Activated CD4-positive, alpha-beta memory T cell treated with anti-CD3 and anti-CD28 coated beads for 36 hours (primary cell): ENCODE measurements at places on chromosomes 2 and 18. TPM values are rescaled to one million over a fixed set of nuclear protein-coding genes. Genes with fewer than 3 reads are reported as not detected.

The NEURL3 gene
- 1.1 TPM for total RNA-seq

The CHRND gene
- total RNA-seq = not detected

The SPATA3 gene
- 0.24 TPM for total RNA-seq

The SNORC gene
- 0.85 TPM for total RNA-seq

The CNTNAP5 gene
- not detected for total RNA-seq

The SERPINB3 gene
- total RNA-seq = not detected

The AGXT gene
- total RNA-seq = not detected

The CRYBA2 gene
- total RNA-seq = not detected

DNA sequence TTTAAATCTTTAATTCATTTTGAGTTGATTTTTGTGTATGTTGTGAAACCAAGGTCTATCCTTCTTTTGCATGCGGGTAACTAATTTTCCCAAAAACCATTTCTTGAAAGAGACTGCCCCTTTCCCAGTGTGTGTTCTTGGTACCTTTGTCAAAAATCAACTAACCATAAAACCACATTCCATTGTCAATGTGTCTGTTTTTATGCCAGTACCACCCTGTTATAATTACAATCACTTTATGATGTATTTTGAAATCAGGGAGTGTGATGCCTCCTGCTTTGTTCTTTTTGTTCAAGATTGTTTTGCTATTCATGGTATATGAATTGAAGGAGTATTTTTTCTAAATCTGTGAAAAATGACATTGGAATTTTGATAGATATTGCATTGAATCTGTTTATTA lies 689.6 kb downstream of the TSN start:
- DNase-seq = no peak

DNA sequence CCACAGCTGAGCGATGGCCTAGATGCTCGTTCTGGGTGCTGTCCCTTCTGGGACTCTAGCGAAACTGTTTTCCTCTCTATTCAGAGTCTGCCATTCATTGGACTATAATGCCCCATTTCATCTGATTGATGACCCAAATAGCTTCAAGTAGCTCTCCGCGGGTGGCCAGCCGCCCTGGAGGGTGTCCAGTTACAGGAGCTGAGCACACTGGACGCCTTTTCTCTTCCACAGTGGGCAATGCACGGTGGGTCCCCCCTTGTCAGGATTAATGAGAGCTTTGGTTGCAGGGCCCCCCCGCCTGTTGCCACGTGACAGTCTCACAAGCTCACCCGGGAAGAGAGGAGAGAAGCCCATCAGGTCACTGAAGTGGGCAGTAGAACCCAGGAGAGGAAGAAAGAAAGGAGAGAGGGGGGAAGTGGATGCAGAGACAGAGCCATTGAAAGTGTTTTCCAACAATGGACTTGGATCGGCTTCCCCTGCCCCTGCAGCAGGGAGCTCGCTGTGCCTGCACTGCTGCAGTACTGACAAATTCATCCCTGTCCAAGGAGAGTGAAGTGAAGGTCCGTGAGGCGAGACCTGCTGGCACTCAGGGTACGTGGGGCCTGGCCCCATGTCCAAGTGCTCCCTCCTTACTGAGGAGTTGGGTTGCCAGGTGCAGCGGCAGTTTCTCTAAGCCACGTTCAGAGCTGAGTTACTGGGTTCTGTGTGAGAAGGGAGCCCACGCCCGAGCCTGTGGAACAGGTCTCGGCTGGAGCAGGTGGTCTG lies 44.8 kb downstream of the DIPK1C start:
- DNase-seq = no peak

DNA sequence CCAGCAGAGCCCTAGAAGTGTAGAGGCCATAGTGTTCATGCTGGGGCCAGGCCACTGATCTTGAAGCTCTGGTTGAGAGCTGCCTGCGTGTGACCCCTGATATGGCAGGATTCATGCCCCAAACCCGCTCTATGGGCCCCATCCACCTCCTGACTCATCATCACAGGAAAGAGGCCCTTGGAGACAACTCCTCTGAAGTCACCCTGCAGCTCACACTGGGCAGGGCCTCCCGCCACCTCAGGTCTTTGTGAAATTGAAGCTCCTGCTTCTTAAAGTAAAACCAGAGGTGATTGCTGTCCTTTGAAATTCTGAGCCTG lies 12.0 kb upstream of the TUBB6 start:
- DNase-seq = no peak

DNA sequence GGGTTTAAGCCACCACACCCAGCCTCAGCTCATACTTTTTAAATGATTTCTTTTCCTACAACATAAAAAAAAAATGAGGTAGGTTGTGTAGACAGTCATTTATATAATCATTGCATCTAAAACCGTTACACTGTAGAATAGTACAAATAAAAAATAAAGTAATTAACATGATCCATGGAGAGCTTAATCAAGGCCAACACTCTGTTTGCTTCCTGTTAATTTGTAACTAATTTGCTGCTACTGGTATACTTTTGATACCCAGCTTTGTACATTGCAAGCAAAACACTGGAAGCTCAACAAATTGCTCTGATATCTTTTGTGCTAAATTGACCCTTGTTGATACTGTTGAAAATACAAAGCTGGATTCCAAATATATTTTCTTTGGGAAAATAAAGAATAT lies 20.2 kb upstream of the KCTD1 start:
- DNase-seq = no peak

- DNase-seq = peak; percentile 42
Observed at GRCh38 chr2:137947728-137948336, 16.4 kb upstream of the HNMT start.

GRCh38 chr2:28588292-28588670 lies 92.4 kb downstream of the PLB1 start:
- no peak for DNase-seq

GRCh38 chr2:10238396-10238795 lies 64.3 kb upstream of the HPCAL1 start:
- no peak for DNase-seq

DNA sequence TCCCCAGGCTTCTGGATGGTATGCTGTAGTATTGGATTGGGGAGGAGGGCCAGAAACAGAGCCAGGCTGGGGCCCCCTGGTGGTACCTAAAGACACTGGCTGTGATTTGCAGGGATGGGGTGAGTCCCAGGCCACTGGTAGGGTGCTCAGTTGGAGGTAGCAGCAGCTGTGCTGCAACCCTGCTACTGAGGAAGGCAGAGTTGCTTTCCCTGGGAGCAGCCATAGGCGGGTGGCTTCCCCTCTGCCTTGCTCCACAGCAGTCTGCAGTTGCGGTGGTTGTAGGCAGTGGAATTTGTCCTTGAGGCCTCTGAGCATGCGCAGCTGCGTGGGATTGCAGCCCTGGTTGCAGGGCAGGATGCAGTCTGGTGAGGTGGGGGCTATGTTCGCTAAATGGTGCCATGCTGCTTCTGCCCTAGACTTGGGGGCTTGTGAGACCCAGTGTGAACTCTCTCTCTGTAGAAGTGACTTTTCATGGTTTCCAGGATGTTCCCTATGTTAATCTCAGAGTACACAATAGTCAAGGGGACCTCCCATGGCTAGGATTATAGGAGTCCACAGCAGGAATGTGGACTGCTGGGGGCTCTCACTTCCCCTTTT lies 443.5 kb downstream of the XIRP2 start:
- no peak for DNase-seq

DNA sequence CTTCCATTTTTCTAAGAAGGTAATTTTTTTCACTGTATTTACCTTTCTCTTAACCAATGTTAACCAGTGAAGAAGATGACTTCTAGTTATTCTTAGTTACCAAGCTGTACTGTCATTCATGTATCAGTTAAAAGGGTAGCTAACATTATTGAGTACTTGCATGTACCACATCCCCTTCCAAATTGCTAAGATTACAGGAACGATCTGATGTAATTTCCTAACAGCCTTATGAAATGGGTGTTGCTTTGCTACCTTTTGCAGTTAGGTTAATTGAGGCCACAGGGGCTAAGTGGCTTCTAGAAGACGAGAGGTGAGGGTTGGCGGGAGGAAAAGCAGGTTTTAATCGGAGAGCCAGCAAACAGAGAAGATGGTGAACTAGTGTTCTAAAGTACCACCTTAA lies 1.8 kb upstream of the SULT6B1 start:
- DNase-seq = no peak

- no peak for DNase-seq
Observed at GRCh38 chr18:74148543-74149070, 284 bp downstream of the TIMM21 start.

GRCh38 chr2:37614061-37614738 lies 57.2 kb downstream of the CDC42EP3 start:
- peak; percentile 36 for DNase-seq

DNA sequence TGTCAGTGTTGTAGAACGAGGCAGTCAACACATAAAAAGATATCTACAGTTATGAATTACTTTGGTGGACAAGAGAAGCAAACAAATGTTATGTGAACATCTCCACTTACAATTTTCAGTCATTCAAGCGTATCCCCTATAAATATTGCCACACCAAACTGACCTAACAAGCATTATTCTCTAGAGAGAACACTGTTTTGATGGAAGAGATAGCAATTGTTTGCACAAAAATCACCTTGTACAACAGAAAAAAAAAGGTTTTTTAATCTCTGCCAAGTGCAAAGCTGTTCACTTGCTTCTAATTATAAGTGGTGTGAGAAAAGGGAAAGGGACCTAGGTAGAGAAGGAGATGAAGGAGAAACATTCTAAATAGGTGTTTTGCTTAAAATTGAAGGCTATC lies 33.8 kb downstream of the PID1 start:
- no peak for DNase-seq

GRCh38 chr18:43574974-43575373 lies 297.7 kb upstream of the SYT4 start:
- no peak for DNase-seq

GRCh38 chr2:105100046-105100840 lies 62.4 kb downstream of the MRPS9 start:
- DNase-seq = peak; percentile 26

- DNase-seq = no peak
Observed at GRCh38 chr2:167480986-167481309, 592.7 kb downstream of the XIRP2 start.

GRCh38 chr2:174247474-174248186 lies 702 bp downstream of the OLA1 start:
- no peak for DNase-seq

- DNase-seq = no peak
Observed at GRCh38 chr18:46161703-46162396, 57.7 kb downstream of the HAUS1 start.

DNA sequence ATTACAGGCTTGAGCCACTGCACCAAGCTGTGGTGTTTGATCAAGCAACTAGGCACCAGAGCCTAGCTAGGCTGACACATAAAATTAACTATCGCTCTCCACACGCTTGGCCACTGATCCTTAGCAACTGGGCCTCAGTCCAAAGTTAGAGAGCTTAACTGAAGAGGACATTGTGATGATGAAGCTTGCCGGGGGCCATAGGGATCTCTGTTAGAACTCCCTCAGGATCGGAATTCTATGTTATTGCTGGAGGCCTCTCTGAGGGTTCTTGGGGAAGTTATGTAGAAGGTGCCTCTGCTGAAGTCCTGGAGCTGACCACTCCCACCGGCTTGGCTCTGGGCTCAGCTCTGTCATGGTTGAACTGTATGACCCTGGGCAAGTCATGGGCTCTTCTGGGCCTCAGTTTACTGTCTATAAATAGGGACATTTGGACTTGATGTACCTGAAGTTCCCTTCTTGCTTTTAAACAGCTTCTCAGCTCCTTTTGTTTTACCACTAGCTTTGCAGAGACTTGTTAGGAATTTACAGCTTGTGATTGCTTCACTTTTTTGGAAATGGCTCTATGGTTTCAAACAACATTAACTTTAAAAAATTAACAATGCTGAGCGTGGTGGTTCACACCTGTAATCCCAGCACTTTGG lies 44.1 kb downstream of the GATA6 start:
- DNase-seq = no peak

GRCh38 chr18:7571626-7572025 lies 4.5 kb downstream of the PTPRM start:
- DNase-seq = no peak

DNA sequence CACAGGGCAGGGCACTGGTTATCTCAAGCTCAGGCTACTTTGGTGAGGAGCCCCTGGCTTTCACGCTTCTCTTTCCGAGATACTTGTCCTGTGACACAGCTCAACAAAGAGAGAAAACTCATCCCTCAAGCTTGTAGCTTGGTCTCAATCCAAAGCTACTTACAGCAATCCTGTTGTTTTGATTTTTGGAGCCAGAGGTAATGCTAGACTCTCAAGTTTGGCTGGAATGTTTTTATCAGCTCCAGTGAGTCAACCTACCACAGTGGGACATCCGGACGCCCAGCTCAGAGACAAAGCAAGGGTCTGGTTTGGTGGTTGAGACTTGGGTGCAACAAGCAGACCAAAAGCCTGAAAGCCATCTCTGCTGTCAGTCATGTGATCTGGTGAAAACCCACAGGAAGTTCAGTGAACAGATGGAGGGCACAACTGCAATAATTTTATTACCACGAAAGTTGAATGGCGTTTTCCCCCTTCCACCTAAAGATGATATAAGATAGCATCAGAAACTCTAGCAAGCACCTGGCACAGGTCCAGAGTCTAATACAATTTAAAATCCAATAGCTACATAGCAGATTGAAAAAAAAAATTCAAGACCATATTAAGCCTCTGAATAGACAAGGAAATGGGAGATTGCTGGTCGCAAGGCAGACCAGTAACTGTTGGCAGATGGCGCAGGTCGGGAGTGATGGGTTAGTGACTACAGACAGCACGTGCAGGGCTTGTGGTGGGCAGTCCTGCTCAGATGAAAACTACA lies 102.3 kb upstream of the SMAD7 start:
- DNase-seq = no peak

- no peak for DNase-seq
Observed at GRCh38 chr2:65275141-65275915, 47.7 kb downstream of the ACTR2 start.

DNA sequence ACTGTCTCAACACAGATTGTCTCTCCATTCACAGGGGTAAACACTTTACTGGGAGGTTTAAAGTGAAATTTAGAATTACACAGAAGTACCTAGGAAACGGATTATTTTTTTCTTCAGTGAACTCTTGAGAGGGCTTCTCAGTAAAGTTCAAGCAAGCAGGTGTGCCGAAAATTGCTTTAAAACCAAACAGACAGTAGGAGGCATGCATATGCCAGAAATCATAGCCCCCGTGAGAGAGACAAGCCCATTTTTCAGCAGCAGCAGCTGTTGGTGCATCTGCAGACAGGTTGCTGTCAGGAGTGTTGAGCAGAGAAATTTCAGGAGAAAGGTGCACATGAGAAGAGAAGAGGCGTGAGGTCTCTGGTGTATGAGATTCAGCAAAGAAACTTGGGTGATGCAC lies 2115.5 kb upstream of the CELF4 start:
- DNase-seq = no peak

- DNase-seq = no peak
Observed at GRCh38 chr2:118055512-118056164, 32.6 kb upstream of the INSIG2 start.

- DNase-seq = no peak
Observed at GRCh38 chr2:25310965-25311864, 30.5 kb downstream of the DNMT3A start.

- DNase-seq = no peak
Observed at GRCh38 chr2:214679736-214680135, 129.7 kb downstream of the BARD1 start.

DNA sequence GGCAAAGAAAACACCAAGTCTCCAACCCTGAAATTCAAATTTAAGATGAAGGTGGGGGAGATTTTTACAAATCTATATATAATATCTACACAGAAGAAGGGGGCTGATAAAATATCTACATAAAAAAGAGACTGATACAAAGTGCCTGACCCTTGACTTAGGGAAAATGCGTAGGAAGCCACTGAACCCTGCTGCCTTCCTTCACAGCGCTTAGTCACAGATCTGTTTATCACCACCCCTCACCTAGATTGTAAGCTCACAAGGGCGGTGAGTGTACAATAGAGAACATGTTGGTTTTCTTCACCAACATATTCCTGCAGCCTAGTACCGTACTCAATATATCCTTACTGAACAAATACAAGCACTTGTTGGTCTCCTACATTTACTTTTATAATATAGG lies 54.3 kb downstream of the NOL10 start:
- DNase-seq = no peak
